SJCRH30 (cell line): ENCODE measurements at places on chromosomes 5 and 9. TPM values are rescaled to one million over a fixed set of nuclear protein-coding genes. Genes with fewer than 3 reads are reported as not detected.
A peak's percentile ranks its signal among the peaks of the same experiment; 100 is the strongest.

GLRA1 gene
- total RNA-seq, result not detected in 2 replicates

MAST4 gene
- total RNA-seq, result 2.2 and 3.3 TPM in 2 replicates

DDX46 gene
- total RNA-seq, result 84.0 and 102 TPM in 2 replicates

ROR2 gene
- total RNA-seq, result not detected in 2 replicates

IFNA14 gene
- not detected in 2 replicates for total RNA-seq

DNA sequence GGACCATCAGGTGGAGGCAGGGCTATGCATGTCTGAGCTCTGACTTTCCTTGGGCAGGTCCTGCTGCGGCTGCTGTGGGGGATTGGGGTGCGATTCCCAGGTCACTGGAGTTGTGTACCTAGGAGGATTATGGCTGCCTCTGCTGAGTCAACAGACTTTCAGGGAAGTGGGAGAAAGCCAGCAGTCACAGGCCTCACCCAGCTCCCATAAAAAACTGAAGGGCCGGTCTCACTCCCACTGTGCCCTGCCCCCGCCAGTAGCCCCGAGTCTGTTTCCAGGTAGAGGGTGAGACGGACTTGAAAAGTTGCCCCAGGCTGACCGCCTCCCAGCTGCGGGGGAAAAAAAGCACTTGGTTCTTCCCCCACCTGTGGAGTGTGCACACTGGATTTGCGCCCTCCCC is 76.7 kb downstream of the FAM170A start:
- DNase-seq, result no peak

DNA sequence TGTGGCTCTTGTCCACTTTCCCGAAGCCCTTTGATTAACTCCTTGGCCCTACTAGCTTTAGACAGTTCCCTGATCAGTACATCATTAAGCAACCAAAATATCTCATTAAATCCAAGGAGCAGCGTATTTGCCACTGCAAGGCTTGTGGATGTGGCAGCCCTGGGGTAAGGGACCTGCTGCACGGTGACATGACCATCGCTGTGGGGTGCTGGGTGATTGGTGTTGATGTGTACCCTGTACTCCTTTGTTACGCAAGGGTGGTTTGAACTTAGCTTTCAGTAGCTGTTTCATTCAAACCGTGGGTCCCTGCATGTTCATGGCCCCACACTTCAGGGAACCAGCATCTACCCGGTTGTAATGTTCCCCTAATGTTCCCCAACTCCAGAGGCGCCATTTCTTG is 41.0 kb downstream of the OTULIN start:
- no peak for DNase-seq

DOK3 gene
- total RNA-seq, result 3.0 and 6.2 TPM in 2 replicates

DNA sequence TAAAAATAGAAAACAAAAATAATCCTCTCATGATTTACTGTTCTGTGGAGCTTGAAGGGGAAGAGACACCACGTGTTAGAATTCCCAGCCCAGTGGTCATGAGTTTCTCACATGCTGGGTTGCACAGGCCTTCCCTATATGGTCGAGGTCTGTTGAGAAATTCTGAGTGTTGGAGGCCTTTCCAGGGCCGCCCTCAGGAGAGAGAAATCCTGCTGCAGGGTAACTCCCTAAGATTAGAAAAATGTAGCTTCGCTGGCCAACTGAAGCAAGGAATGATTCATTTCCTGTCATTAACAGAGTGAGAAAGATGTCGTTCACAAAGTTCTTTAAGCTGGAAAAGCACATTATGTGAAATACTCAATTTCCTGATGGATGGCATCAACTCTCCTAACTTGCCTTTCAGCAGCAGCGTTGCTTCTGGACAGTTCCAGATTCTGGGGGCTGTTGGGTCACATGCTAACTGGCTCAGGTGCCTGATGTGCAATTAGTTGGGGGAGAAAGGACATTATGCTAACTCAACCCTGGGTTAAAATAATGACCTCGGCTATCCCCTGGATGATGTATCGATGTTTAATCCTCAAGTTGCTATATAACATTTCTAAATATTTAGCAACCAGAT is 104.8 kb upstream of the CD180 start:
- no peak for DNase-seq

- no peak for DNase-seq
These were observed 157.5 kb upstream of the TARS1 start for GRCh38 chr5:33283243-33283642.

DNA sequence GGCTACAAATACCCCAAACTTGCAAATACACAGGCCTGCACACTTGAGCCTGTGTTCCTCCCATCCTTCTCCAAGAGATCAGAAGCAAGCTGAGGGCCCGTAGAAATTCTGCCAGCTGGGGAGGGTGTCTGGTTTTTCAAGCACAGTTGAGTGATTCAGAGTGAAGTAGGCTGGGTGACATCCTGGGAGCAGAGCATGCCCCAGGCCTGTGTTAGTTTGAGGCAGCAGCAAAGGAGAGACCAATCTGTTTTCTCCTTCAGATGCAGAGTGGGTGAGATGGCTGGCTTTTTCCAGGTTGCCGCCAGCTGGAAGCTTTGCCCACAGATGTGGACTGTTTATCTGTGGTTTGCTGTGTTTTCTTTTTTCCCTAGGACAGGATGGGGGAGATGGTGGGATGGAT is 63.1 kb downstream of the RCL1 start:
- no peak for DNase-seq

- DNase-seq, result no peak
These were observed 1250.8 kb upstream of the CDH18 start for GRCh38 chr5:21238786-21239185.

GRCh38 chr5:110354311-110354710 is 372.2 kb downstream of the TMEM232 start:
- no peak for DNase-seq

- DNase-seq, result no peak
These were observed 29.1 kb upstream of the KCNIP1 start for GRCh38 chr5:170474489-170475274.

QRFP gene
- not detected in 2 replicates for total RNA-seq

GRCh38 chr5:84255315-84255714 is 129.4 kb downstream of the EDIL3 start:
- DNase-seq, result peak; percentile 34

DNA sequence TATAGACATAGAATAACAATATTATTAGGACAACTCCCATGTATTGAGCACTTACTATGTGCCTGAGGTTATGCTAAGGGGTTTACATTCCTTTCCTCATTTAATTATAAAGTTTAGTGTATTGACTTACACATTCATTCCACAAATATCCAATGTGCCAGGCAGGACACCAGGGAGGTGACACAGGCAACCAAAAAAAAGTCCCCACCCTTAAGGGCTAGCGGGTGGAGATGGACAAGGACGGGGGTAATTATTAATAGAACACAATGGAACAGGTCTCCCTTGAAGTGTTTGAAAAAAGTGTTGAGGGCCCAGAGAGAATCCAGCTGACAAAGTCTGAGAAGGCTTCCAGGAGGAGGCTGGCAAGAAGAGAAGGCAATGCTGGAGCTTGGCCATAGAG is 5.7 kb downstream of the TBC1D2 start:
- no peak for DNase-seq

GNE gene
- total RNA-seq, result 29.2 and 30.0 TPM in 2 replicates

DNA sequence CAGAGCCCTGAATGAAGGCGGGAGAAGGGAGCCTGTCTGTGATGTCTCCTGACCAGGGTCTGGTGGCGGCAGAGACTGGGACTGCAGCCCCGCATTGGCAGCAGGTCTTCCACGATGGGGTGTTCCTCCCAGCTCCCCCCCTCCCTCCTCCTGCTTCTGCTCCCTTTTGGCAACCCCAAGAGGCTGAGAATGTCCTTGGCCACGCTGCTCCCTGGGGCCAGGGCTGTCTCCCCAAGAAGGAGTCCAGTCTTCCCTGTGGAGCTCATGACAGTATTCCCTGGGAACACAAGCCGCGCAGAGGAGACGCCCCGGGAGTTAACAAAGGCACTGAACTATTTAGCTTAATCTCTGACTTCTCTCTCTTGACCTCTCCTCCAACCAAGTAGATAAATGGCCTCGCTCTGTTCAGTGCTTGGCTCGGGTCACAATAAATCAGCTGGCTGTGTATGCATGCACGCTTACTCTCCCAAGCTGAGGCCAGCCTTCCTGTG is 84.0 kb upstream of the NEURL1B start:
- DNase-seq, result no peak

GRCh38 chr5:54713923-54714581 is 196.5 kb downstream of the SNX18 start:
- no peak for DNase-seq

- no peak for DNase-seq
These were observed 54.0 kb upstream of the ALDH1B1 start for GRCh38 chr9:38338342-38339018.

- no peak for DNase-seq
These were observed 328.6 kb downstream of the CYLC2 start for GRCh38 chr9:103323699-103324098.

ADAMTS19 gene
- 0.02 TPM in 1 of 2 replicates, not detected in the other for total RNA-seq

DNA sequence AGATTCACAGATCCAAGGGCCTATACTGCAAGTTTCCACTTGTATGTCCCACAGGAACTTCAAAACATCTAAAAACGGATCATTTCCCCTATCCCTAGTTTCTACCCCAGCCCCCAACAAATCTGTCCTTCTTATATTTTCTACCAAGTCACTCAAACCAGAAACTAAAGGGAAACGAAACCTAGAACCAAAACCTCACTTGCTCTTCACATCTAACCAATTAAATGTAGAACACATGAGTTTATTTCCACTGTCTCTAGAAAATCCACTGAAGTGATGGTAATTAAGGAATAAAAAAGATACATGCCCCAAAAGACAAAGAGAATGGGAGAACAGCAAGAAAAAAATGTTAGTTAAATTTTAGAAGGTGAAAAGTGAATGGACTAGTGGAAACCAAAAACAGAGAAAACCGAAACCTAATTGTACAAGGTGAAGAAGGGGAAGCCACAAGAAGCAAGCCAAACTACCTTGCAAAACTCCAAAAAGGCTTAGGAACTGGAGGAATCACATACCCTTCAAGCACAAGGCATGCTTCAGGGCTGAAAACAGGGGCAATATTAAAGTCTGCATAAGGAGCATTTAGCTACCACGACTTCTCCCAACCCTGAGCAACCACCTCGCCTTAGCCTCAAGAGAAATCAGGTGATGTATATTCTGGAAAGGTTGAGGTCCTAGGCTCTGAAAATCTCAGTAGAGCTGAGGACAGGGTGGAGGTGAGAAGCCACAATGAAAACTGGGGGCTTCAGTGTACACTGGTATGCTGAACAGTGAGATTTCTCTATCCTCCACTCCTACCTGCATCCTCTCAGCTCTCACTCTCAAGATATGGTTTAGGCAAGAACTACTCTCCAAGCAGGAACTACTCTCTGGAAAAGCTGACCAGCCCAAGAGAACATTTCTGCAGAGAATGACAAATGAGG is 11.1 kb downstream of the SMU1 start:
- DNase-seq, result no peak

DNA sequence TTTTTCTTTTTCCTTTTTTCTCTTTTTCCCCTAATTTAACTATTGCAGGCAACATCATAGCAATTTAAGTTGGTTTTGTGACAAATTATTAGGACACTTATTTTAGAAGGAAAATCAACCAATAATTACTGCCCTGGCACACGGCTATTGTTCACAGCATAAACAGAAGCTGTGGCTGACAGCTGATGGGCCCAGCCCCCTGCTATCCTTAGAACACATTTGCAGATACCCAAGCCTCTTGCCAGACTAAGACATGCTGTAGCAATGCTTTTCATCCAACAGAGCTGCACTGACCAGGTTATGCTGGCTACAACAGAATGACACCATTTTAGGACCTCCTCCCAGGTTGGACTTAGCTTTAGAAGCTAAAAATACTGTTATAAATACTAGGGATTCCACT is 852.7 kb upstream of the DMAC1 start:
- DNase-seq, result peak; percentile 33

GRCh38 chr9:78188594-78188993 is 47.3 kb upstream of the CEP78 start:
- no peak for DNase-seq

DNA sequence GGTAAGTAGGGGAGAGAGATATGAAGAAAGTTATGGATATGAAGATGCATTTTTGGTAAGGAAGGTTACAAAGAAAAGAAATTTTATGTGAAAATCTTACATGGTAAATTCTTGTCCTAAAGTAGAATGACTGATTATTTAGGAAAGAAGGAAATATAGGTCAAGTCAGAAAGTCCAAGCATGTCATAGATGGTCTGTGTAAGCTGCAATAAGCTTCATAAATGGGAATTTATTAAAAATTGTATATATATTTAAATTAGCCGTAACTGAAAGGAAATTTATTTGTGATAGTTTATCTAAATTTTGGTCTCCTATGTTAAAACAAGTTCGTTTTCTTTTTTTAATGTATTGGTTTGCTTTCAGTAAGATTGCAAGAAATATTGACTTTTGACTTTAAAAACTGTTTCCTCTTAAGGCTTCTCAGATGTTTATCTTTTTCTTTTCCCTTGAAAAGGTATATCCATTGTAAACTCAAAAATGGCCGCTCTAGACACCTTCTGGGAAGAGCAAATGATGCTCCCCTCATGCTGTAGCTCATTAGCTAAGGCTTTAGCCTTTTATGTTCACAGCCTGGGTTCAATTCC is 46.8 kb upstream of the HAPLN1 start:
- no peak for DNase-seq

GRCh38 chr5:7478459-7478858 is 82.5 kb downstream of the ADCY2 start:
- no peak for DNase-seq

GRCh38 chr9:37370968-37371563 is 51.4 kb upstream of the GRHPR start:
- no peak for DNase-seq

DNA sequence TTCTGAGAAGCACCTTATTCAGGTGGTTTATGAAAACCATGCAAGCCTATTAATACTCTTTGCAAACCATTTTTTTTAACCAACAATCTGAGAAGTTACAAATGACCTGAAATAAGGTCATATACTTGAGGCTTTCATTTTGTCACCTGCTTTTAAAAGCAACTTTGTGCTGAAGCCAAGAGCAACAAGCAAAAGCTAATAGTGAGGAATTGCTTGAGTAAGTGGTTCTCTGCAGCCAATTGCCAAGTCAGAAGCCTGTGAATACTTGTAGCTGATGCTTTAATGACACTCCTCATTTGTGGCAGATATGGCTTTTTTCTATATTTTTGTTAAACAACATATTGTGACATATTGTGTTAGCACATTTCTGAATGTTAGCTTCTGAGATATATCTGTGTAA is 126.7 kb upstream of the ZNF608 start:
- DNase-seq, result no peak

C9 gene
- not detected in 2 replicates for total RNA-seq

- no peak for DNase-seq
These were observed 24.6 kb downstream of the APC start for GRCh38 chr5:112762113-112762810.

GRCh38 chr5:122053181-122054109 is 24.6 kb downstream of the LOX start:
- no peak for DNase-seq

DNA sequence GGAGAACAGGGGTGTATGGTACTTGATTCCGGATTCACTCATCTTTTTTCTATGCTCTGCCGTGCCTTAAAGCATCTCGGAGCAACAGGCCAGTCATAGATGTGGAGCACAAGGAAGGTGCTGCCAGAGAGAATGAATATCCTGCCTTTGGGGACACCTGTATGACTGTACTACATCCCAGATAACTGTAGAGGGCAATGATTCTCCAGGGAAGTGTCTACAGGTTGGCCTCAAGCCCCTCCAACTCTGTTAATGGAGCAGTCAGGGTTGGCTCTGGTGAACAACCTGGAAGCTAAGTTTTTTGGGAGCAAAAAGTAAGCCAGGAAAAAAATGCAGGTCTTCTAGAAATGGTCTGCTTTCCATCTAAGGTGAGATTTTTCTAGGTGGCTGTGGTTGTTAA is 71.0 kb downstream of the NREP start:
- peak; percentile 41 for DNase-seq

GRCh38 chr5:10935536-10935935 is 174.5 kb upstream of the DAP start:
- no peak for DNase-seq

PCDHGB3 gene
- total RNA-seq, result 5.2 and 7.4 TPM in 2 replicates
